ENCODE measurements at places on chromosomes 3 and 15.

- no peak for DNase-seq
Measured at GRCh38 chr15:83205725-83206324, 1.8 kb downstream of the HDGFL3 start.

DNA sequence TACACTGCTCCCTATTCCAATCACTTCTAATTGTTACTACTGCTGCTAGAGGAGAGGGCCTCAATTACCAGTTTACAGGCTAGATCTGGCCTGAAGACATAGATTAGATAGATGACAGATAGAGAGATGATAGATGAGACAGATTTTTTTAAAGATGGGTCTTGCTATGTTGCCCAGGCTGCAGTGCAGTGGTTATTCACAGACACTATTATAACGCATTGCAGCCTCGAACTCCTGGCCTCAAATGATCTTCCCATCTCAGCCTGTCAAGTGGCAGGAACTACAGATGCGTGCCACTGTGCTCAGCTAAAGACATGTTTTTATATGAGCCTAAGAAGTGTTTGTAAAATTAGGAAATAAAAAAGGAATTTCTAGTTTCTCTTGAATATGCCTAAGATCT is 6.2 kb downstream of the SLC33A1 start:
- no peak for DNase-seq

- no peak for DNase-seq
Measured at GRCh38 chr3:189084620-189085019, 87.2 kb upstream of the TPRG1 start.

DNA sequence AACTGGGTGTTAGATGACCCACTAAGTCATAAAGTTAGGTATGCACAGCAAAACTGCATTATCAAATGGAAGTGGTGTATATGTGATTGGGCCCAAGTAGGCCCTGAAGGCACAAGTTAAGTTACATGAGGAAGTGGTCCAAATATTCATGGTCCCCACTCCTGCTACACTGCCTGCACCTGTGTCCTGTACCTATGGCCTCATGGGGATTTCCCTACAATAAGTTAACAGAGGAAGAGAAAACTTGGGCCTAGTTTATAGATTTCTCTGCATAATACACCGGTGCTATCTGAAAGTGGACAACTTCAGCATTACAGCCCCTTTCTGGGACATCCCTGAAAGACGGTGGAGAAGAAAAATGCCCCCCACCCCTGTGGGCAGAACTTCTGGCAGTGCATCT is 41.5 kb downstream of the STRIT1 start:
- no peak for DNase-seq
